ENCODE measurements at places on chromosomes 2 and 18.

DNA sequence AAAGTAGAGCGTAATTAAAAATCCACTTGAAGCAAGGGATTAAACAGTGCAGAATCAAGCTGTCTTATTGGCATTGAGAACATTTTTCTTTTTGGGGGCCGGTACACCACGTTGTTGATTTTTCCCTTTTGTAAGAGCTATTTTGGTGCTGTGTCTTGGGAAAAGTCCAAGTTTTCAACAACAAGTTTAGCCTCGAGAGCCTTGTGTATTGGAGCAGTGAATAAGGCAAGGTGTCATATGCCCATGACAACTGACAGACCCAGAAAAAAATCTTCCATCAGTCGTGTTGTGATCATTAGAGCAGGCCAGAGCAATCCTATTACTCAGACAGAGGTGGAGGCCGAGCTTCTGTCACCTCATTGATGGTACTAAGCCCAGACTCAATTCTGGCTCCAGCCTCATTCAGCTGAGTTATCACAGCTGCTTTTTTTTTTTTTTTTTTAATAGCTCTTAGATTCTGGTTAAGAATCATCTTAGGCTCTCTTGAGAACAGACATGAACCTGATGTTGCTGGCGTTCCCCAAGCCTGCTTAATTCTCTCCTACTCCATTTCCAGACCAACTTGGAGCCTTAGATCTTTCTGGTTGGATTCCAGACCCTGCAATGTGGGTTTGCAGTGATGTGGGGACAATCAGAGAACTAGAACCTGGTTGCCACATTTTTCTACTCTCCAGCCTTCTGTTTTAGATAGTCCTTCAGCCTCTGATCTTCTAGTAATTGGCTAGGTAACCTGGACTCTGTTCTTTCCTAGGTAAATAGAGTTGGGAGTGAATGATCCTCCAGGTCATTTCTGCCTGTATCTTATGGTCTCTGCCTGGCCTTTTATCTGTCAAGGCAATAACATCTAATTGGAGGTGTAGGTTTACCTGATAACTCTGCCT lies 43.1 kb downstream of the MOGAT1 start:
- no peak for DNase-seq

DNA sequence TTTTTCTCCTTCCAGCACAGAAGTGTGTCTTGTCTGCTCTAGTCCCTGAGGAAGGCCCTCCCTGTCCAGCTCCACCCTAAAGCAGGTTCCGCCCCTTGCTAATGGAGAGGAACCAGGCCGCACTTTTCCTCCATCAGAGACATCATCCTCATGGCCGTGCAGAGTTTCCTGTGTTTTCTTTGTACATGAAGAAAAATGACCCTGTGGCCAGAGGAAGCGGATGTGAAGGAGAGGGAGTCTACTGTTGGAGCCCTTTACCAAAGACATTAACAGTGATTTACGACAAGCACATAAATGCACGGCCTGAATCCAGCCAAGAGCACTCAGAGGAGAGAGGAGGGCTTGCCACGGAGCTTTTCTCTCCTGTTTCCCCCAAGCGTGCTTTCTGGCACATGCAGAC lies 109.5 kb downstream of the RNF144A start:
- DNase-seq, result peak; percentile 31

GRCh38 chr18:70089858-70090257 lies 115.6 kb downstream of the RTTN start:
- no peak for DNase-seq

DNA sequence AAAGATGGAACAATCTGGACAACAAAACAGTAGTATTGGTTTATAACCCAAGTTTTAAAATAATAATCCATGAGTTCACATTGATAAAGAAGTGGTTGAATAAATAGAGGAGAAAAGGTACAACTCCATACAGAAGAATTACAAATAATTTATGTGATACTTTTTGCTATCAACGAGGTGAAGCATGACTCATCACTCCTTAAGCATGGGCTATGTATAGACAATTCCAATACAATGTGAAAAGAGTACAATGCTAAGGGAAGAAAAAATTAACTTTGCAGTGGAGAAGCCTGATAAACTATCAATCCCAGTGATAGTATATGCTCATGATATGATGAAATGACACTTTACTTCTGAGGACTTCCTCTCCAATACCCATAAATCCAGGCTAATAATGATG lies 312.9 kb downstream of the GULP1 start:
- no peak for DNase-seq

GRCh38 chr2:124261456-124261855 lies 236.4 kb downstream of the CNTNAP5 start:
- no peak for DNase-seq

DNA sequence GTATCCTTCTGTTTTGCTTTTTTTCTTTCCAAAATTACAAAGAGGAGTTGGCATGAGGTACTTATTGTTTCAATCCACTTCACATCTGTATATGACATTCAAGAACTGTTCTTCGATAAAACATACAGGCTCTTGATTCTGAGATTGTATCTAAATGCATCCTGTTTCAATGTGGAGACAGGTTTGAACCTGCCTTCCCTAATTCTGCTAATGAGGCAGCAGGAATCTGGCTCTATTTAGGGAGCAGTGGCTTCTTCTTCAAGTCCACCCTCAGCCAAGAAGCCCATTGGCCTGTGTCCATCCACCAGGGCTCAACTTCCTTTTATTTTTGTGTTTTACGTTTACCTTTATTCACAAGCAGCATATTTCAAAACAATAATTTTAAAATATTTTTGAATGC lies 84.8 kb upstream of the PIK3C3 start:
- no peak for DNase-seq

- no peak for DNase-seq
These were observed 30.2 kb downstream of the GAREM1 start for GRCh38 chr18:32440518-32440917.

All from adrenal gland (tissue), 19 donors.